ENCODE measurements at places on chromosomes 1 and 21.

DNA sequence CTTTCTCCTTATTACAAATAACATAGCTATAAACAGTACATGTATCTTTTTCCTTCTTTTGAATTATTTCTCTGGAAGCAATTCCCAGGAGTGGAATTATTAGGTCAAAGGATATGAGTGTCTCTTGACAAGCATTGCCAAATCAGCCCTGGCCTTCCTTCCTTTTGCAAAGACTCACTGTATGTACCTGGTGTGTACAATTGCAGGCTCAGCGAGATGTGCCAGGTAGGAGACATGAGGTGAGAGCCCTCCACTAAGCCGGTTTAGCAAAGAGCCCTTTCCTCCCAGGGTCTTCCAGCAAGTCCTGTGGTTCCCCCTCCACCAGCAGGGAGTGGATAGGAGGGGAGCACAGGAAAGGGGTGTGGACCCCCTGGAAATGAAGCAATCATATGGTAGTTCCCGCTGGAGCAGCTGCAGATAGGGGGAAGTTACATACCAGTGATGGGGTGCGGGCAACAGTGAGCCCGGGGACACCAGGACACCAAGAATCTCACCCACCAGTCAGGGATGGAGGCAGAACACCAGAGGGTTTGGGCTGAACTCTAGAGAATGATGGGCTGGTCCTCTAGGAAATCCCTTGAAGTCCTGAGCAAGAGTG is 18.3 kb downstream of the RCSD1 start:
- no peak for DNase-seq

GRCh38 chr1:21123287-21123948 is 53.3 kb downstream of the EIF4G3 start:
- DNase-seq = no peak

DNA sequence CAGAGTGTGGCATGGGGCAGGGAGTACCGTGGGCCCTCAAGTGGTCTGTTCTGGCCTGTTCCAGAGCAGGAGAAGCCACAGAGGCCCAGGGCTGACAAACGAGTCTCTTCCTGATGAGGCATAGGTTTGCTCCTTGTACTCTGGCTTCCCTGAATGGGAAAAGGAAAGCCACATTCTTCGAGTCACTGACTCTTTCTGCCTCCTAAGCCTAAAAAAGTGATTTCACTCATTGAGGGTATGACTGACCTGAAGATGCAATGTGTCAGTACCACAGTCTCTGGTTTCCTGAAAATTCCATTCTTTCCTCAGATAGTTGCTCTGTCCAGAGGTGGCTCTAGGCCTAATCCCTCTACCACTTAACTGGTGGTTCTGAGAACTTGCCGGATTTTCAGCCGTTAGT is 92.3 kb downstream of the KCNN3 start:
- no peak for DNase-seq

DNA sequence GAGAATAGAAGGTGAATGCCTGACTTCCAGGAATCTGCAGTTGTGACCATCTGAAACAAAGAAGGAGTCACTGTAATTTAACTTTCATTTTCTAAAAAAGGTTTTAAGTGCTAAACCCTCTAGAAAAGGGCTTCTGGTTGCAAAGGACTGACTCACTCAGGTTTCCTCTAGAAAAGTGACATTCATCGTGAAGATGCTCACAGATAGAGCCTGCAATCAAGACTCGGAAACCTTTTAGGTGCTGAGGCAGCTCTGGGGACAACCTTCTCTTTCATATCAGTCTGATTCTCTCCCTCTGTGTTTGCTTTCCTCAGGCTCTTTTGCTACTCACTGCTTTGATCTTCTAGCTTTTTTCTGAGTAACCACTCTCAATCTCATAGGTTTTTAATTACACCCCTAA is 8.2 kb downstream of the BCL9 start:
- no peak for DNase-seq

DNA sequence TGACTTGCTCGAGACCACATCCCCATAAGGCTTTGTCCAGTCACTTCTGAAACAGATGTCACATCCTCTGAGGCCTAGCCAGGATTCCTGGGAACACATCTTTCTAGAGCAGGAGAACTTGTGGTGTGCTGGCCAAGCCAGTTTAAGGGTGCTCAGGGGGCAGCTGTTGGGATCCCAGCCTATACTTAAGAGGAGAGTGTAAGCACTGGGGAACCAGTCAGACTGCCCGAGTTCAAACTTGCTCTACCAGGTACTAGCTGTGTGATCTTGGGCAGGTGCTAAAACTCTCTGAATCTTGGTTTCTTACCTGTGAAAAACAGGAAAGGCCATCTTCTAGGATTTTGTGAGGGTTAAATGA is 15.6 kb upstream of the LY9 start:
- DNase-seq = no peak

DNA sequence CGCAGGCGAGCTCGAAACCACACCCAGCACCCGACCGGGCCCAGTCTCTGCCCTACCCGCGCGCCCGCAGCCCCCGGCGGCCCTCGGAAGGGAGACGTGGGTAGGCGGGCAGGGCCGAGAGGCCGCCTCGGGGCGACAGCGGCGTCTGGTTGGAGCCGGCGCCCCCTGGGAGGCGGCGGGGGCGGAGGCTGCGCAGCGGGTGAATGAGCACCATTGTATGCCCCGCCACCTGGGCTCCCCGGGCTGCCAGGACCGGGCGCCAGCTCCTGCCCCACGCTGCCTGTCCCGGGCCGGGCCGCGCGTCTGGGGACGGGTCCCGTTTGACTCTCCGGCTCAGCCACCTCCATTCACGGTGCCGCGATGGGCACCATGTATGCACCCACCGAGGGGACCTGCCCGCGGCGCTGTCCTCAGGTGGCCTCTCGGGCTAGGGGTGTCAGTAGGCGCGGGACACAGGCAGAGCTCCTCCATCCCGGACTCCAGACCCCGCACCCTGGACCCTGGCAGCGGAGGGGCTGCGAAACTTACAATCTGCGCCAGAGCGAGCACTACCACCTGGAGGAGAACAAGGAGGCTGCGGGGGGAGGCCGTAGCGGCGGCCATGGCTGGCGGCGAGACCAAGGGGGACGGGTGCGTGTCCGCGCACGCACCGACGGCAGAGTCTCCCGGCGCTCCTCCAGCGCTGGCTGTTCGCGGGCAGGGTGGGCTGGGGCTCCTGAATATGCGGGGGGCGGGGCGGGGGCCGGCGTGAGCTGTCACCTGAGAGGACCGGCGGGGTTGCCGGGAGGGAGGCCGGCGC is at the start of gene COL9A2:
Gene COL9A2, minus strand, starts transcription at position 692 of the 799 bp plus-strand sequence. Its CDS starts 89 bp downstream, at position 603.
- peak; percentile 21 for DNase-seq

GRCh38 chr1:156549390-156549789 is 23.0 kb downstream of the IQGAP3 start:
- DNase-seq = no peak

GRCh38 chr1:201149400-201149799 is 4.9 kb downstream of the TMEM9 start:
- DNase-seq = no peak

DNA sequence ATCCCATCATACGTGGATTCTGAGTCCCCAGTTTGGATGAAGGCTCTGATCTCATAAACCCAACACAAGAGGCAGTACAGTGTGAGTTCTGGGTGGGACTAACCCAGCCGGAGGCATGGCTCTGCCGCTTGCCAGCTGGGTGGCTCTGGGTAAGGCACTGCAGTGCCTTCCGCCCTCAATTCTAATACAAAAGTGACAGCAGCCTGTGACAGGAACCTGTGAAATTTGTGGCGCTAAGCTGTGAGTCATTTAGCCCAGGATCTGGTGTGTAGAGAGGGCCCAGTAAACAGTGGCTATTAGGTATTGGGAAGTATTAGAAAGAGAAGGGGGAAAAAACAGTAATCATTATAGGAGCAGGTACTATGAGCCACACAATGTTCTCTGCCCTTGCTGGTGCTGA is 23.3 kb downstream of the HSPG2 start:
- no peak for DNase-seq

GRCh38 chr1:3702990-3703728 is 49.1 kb upstream of the CCDC27 start:
- no peak for DNase-seq

GRCh38 chr1:100265562-100265930 is 470 bp upstream of the RTCA start:
- no peak for DNase-seq

DNA sequence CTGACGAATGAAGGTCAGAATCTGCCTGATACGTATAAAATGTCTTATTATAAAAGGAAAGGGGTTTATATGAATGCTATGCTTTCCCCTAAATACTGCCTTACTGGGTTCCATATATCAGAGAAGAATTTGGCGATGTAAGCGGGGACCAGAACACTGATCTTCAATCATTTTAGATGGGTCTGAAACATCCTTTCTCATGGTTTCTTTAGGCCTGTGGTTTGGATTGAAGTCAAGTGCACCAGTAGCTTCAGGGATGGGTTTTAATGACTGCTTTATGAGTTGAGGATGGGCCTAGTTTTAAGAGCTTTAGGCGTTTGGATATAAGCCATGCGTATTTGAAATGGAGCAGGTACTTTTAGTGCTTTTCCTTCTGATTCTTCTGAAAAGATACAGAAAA is 6.9 kb downstream of the FMN2 start:
- no peak for DNase-seq

DNA sequence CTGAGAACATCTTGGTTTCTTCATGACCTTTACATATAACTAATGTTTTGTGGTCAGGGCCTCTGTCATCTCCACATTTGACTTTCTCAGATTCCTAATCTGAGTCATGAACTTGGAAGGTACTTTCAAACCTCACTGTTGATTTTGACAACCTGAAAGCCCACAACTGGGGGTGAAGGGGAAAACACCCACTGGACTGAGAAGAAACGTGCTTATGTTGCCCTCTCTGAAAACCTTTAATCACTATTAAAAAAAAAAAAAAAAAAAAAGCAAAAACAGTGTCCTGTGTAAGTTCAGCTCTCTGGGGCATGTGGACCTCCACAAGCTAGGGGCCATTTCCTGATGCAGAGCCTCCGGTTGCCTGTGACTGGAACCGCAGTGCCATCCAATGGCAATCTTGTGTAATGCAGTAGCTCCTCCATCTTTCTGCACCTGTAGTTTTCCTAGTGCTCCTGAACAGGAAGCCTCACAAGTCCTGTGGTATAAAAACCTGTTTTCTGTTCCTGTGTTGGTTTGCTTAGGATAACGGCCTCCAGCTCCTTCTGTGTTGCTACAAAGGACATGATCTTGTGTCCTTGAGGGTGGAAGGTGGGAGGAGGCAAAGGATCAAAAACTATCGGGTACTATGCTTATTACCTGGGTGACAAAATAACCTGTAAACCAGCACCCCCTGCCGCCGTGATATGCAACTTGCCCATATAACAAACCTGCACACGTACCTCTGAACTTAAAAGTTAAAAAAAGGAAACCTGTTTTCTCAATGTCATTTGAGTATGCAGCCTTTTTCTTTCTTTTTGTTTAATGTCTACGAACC is 124.5 kb downstream of the ZNF648 start:
- DNase-seq = no peak

DNA sequence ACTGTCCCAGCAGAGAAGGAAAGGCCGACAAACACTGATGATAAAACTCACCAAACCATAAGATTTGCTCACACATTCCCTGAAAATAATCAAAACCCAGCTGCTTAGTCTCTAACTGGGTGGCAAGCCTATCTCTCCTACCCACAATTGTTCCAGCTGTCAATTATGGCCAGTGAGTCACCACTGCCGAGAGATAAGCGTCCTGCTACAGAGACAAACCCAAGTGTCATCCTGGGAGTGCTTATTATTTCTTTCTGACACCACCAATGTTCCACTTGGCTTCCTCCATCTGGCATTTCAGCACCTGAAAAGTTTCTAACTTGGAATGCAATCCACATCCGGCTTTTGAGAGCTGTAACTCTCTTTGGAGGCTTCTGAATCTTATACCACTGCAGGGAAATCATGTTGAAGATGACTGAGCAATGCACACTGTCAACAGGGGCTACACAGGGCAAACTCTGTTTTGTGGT is 51.5 kb upstream of the VAV3 start:
- no peak for DNase-seq

GRCh38 chr1:62077821-62078220 is 116.8 kb upstream of the L1TD1 start:
- DNase-seq = no peak

DNA sequence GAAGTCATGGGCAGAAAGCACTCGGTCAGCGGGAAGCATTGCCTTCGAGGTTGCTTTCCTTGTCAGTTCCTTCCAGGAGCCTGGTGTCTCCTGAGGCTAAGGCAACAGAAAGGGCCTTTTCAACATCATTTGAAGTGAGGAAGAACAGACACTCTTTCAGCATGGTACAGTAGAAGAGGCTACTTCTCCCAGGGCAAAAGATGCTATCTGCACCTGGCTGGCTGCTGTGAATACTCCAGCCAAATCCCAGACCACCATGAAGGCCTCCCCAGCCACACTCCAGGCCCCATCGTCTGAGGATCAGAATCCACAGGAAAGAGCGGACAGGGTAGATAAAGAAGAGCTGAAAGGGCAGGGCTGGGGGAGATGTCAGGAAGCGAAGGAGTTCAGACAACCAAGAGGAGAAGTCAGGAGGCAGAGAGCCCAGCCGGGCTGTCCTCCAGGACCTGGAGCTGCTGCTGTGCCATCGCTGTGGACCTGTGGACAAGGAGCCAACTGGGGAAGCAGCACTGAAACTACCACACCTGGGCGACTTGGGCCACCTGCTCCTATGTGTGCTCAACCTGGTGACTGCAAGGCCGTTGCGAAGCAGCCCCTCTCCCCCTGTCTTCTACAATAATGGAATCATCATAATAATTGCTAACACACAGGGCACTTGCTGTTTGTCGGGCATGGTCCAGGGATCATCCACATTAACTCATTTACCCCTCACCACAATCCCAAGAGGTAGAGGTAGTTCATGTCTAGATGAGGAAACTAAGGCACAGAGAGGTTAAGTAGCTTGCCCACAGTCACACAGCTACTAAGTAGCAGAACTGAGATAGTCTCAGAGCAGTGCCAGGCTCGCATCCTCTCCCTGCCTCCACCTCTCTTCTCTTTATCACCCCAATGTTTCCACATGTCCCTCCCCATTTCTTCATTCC is 88.0 kb upstream of the ZBTB40 start:
- DNase-seq = no peak

DNA sequence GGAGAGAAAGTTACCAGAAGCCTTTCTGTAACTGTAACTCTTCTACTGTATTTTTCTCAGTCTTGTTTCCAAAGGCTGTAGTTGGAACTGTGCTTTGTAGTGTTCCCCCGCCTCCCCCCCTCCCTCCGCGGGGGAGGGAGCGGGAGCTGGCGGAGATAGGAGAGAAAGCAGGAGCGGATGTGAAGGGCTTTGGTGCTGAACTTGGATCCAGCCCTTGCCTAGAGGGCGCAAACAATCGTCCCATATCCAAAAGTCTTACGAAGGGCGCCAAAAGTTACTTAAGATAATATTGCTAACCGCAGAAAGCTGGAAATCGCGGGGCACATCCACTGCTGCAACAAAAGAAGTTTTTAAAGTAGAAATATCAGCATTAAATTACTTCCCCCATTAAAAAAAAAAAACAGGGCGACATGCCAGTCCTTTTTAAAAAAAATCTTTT is 2.4 kb upstream of the NFIA start:
- DNase-seq = no peak

GRCh38 chr1:59768792-59769735 is 45.7 kb upstream of the HOOK1 start:
- DNase-seq = no peak

- no peak for DNase-seq
Measured at GRCh38 chr21:29258626-29259338, 39.9 kb upstream of the BACH1 start.

Measured in activated CD8-positive, alpha-beta memory T cell treated with anti-CD3 and anti-CD28 coated beads for 1 hour (primary cell).